Muscle of back (tissue), 13 donors: ENCODE measurements at places on chromosomes 11 and 22. TPM values are rescaled to one million over a fixed set of nuclear protein-coding genes. Genes with fewer than 3 reads are reported as not detected.

INSC gene
- polyA plus RNA-seq = 0.95 TPM

VSTM5 gene
- polyA plus RNA-seq = 0.72 TPM

ANO5 gene
- 6.4 TPM for polyA plus RNA-seq

PIWIL4 gene
- 6.8 TPM for polyA plus RNA-seq

FAM168A gene
- 27.2 TPM for polyA plus RNA-seq

TAF6L gene
- polyA plus RNA-seq = 12.9 TPM

SGSM1 gene
- 0.23 TPM for polyA plus RNA-seq

MMP1 gene
- 0.54 TPM for polyA plus RNA-seq

SUSD2 gene
- polyA plus RNA-seq = 2.0 TPM

IRAG1 gene
- polyA plus RNA-seq = 3.7 TPM

TRIM48 gene
- not detected for polyA plus RNA-seq

HEPN1 gene
- not detected for polyA plus RNA-seq

ACR gene
- 0.20 TPM for polyA plus RNA-seq

APOA5 gene
- polyA plus RNA-seq = not detected

CD6 gene
- polyA plus RNA-seq = 2.6 TPM

UPK3A gene
- not detected for polyA plus RNA-seq

OTOG gene
- polyA plus RNA-seq = not detected

TBRG1 gene
- polyA plus RNA-seq = 18.8 TPM

RFPL3 gene
- not detected for polyA plus RNA-seq

BBOX1 gene
- polyA plus RNA-seq = 0.40 TPM

KCNE3 gene
- 1.8 TPM for polyA plus RNA-seq

ADAMTS8 gene
- 11.0 TPM for polyA plus RNA-seq

DEPDC7 gene
- 15.3 TPM for polyA plus RNA-seq

HOATZ gene
- 0.07 TPM for polyA plus RNA-seq

H19 gene
- 10,193 TPM for polyA plus RNA-seq

OR4D10 gene
- polyA plus RNA-seq = not detected

SYTL2 gene
- 48.8 TPM for polyA plus RNA-seq

PHLDA2 gene
- polyA plus RNA-seq = 1.3 TPM

FGF3 gene
- polyA plus RNA-seq = not detected

SYT12 gene
- polyA plus RNA-seq = 0.27 TPM

BACE1 gene
- 39.7 TPM for polyA plus RNA-seq

PC gene
- polyA plus RNA-seq = 18.0 TPM
